Left renal pelvis (tissue), 4 donors: ENCODE measurements at places on chromosomes 13 and 19. TPM values are rescaled to one million over a fixed set of nuclear protein-coding genes. Genes with fewer than 3 reads are reported as not detected.

Gene SIGLEC8
- 0.08 TPM for polyA plus RNA-seq

Gene HIPK4
- polyA plus RNA-seq = 0.11 TPM

Gene ZNF586
- polyA plus RNA-seq = 27.2 TPM

Gene FCAR
- polyA plus RNA-seq = 0.50 TPM

Gene ZNF578
- 7.6 TPM for polyA plus RNA-seq

Gene TBXA2R
- 3.8 TPM for polyA plus RNA-seq

Gene SLC1A6
- 0.89 TPM for polyA plus RNA-seq

Gene FPR1
- 1.3 TPM for polyA plus RNA-seq

Gene PLIN3
- polyA plus RNA-seq = 49.5 TPM

Gene AP1M2
- polyA plus RNA-seq = 60.2 TPM

Gene ZNF808
- 17.9 TPM for polyA plus RNA-seq
